ENCODE measurements at places on chromosomes 11 and 22.

DNA sequence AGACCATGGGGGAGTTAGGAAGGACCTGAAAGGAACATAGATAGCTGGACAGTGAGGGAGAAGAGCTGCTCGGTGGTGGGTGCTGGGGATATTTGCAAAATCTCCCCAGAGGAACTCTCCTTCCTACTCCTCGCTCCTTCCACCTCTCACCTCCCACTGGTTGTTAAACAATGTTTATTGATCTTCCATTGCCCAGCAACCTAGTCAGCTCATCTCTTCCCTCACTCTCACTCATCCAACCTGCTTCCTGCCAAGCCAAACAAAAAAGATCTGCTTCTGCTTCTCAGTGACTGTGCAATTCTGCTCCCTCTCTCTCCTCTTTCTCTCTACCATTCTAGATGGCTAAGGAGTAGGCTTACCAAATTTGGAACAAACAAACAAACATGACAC, 115.0 kb downstream of the SLC1A2 start:
- DNase-seq: peak; percentile 4

DNA sequence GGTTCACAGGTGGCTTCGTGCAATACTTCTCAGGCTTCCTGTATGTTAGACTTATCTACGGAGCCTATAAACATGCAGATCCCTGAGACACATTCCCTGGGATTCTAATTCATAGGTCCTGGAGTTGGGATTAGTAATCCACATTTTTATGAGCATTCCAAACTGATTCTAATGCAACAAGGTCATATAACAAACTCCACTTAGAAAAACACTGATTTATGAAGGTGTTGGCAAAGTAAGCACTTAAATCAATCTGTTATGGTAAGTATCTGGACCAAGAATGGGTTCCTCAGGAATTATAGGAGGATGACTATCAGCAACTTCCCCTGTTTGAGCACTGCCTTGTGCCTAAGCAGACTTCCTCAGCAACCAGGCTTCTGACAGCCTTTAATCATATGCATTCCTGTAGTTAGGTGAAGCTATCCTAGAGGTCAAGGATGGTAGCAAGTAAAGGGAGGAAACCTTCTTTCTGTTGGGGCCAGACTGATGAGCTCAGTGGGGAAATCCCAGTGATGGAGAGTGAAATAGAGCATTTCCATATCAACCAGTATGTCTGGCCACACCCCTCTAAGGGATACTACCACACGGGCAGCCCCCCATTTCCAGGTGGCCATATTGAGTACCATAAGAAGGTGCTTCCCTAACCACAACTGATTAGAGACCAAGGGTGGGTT, 89.6 kb downstream of the RASSF10 start:
- DNase-seq: no peak

GRCh38 chr11:45400591-45400990, 114.5 kb upstream of the SYT13 start:
- no peak for DNase-seq

- no peak for DNase-seq
Measured at GRCh38 chr11:110621826-110622225, 90.4 kb downstream of the ARHGAP20 start.

- no peak for DNase-seq
Measured at GRCh38 chr22:37430941-37431340, 3.7 kb upstream of the ELFN2 start.

Measured in NCI-H1092 treated with DMSO at 0.1 percent for 48 hours (cell line).